Non-pigmented ciliary epithelial cell (primary cell): ENCODE measurements at places on chromosomes 12 and 14.
A peak's percentile ranks its signal among the peaks of the same experiment; 100 is the strongest.

GRCh38 chr14:51500776-51501175 is 150.9 kb upstream of the FRMD6 start:
- DNase-seq, result no peak

DNA sequence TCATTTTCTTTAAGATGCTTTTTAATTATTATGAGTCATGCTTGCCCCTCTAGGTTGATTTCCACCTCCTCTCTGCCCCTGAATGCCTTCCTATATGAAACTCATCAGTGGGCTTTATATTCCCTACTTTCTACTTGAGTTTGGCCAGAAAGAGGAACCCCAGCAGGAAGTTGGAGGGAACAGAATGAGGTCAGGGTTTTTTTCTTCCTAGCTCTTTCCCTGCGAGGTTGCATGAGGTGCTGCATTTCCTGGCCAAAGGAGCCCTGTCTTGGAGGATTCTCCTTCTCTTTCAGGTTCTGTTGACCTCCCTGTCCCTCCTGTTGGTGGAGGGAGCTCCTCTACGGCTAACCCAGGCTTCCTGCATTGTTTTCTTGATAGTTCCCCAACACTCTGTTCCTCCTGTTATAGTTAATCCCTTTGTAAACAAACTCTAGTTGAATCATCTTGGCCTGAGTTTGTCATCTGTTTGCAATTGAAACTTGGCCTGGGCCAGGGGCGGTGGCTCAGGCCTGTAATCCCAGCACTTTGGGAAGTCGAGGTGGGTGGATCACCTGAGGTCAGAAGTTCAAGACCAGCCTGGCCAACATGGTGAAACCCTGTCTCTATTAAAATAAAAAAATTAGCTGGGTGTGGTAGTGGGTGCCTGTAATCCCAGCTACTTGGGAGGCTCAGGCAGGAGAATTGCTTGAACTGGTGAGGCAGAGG is 15.3 kb upstream of the SPIC start:
- DNase-seq, result peak; percentile 28

DNA sequence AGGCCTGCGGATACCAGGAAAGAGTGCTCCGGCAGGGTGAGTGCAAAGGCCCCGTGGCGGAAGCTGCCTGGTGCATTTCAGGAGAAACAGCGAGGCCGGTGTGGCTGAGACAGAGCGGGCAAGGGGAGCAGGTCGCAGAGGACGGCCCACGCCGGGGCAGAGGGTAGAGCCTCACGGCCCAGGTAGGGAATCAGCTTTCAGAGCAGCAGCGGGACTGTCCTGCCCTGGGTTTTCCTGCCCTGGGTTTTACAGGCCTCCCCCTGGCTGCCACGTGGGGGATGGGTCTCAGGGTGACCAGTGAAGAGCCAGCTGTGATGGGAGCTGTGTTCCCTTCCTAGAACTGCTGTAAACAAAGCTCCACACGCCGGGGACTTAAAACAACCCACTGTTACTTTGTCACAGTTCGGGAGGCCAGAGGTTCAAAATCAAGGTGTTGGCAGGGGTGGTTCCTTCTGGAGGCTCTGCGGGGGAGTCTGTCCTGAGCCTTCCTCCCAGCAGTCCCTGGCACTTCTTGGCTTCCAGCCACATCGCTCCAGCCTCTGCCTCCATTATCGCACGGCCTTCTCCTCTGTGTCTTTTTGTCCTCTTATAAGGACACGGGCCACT is 10.4 kb downstream of the NCOR2 start:
- DNase-seq, result no peak

DNA sequence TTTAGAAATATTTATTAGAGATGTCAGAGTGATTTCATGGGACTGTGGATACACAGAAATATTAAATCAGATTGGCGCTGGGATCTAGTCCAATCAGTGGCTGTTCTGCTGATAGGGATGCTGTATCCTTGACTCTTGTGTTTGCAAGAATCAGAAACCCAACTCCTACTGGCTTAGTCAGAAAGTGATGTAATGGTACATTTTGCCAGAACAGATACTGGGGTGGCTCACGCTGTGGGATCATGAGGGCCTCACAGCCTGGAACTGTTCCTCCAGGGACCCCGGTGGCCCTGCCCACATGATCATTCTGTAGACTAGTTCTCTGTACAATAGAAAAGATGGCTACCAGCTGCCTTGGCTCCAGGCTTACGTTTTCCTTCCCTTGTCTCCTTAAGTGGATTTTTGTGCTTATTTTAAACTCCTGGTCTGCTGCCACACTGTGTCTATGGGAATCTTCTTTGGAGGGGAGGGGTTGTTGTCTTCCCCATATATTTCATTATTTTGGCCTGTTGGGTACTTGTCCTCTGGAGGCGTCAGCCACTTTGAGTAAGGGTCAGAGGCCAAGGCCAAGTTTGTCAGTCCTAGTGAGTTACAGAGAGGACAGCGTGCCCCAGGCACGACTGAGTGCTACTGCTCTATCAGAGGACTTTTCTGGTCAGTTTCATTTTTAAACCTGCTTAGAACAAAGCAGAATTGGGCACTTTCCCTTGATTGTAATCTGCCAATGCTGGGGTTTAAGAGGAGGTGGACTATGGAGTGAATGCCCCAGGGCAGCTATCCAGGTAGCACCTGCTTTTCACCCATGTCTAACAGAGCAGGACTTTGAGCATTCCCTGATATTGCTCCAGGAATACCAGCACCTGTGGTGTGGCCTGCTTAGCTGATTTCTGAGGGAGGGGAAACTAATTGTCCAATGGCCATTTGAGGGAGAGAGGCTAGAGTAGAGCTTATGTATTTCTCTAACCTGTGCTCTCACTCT is 164.3 kb downstream of the SLC5A8 start:
- DNase-seq, result no peak

DNA sequence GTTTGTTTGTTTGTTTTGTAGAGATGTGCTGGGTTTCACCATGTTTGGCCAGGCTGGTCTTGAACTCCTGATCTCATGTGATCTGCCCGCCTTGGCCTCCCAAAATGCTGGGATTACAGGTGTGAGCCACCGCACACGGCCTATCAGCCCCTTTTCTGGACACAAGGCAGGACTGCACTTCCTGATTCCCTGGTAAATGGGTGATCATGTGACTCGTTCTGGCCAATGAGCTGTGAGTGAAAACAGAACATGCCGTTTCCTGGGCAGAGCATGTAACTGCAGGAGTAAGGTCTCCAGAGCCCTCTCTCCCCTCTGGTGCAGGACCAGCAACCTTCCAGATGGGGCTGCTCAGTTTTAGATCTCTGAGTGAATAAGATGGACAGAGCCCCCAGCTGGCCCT is 92.7 kb downstream of the ITPK1 start:
- no peak for DNase-seq

DNA sequence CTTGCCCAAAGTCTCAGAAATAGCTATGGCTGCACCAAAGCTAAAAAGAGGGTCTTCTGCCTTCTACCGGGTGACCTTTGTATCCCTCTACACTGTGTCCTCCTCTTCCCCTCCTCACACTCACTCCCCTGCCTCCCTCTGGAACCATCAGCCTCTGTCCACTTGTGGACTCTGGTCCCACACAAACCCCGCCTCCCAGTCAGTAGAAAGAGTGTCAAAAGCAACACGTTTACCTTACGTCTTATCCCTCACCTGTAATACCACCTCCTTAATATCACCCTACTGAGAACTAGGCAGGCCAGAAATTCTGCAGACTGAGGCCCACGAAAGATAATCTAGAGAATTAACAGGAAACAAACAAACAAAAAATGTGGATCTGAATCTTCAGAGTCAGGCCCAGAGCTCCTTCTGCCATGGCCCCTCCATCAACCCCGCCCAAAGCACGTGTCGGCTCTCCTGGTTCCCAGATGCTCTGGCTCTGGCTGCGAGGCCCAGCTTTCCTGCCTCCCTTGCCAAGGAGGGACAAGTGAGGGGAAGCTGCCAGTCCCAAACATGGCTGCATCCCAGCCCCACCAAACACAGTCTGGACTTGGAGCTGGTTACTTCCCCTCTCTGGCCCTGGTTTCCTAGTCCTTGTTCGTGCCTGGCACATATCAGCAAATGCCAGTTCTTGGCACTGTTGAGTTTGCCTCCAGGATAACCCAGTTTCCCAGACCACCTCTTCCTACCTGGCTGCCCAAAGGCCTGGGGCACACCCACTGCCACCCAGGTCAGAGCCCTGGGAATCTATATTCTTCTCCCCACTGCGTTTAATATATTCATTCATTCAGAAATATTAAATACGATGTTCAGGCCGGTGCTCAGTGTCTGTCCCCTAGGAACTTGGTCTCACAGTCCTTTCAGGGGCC is 2.7 kb downstream of the ACTN1 start:
- no peak for DNase-seq

- no peak for DNase-seq
These were observed at the start of gene CRIP2 for GRCh38 chr14:105474483-105475268. Gene CRIP2, plus strand, starts transcription at chr14:105474821. Its CDS starts 42 bp downstream, at chr14:105474863.

DNA sequence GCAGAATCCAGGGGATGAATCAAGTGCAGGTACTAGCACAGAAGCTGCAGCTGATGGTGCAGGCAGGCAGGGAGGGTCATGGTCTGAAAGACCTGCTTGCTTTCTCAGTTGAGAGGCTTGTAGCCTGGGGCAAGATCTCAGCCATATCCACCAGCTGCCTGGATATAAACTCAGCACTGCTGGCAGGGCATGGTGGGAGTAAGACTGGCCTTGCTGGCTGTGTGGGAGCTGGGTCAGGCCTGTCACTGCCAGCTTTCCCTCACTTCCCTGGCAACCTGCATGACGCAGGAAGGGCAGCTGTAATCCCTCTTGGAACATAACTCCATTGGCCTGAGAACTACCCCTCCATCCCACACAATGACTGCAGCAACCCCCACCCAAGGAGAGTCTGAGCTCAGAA is 230.1 kb downstream of the ANO6 start:
- DNase-seq, result no peak

GRCh38 chr12:25317553-25317952 is 66.8 kb upstream of the KRAS start:
- DNase-seq, result no peak

- DNase-seq, result no peak
These were observed 42.2 kb downstream of the COX16 start for GRCh38 chr14:70317091-70317968.

GRCh38 chr12:49028666-49029275 is 10.2 kb upstream of the PRKAG1 start:
- DNase-seq, result no peak

GRCh38 chr12:69851976-69852375 is 26.9 kb downstream of the MYRFL start:
- no peak for DNase-seq

GRCh38 chr14:94119071-94119470 is 8.5 kb downstream of the IFI27 start:
- DNase-seq, result no peak

- DNase-seq, result no peak
These were observed 153.1 kb upstream of the FRMD6 start for GRCh38 chr14:51498411-51499227.

DNA sequence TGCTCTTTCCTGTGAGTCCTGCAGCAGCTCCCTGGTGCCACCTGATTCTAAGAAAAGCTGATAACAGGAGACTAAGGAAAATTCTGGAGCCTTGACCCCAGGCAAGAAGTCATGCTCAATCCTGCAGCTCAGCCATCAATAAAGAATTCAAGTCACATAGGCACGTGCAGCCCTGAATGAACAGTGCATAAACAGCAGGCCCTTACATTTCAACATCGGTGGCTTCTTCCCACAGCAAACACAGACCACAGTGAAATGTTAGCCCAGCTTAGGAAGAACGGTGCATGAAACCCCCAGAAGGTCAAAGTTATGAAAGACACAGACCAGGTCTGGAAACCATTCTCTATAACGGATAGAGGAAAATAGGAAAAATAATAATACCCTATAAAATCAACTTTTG is 10.5 kb downstream of the CINP start:
- DNase-seq, result no peak

DNA sequence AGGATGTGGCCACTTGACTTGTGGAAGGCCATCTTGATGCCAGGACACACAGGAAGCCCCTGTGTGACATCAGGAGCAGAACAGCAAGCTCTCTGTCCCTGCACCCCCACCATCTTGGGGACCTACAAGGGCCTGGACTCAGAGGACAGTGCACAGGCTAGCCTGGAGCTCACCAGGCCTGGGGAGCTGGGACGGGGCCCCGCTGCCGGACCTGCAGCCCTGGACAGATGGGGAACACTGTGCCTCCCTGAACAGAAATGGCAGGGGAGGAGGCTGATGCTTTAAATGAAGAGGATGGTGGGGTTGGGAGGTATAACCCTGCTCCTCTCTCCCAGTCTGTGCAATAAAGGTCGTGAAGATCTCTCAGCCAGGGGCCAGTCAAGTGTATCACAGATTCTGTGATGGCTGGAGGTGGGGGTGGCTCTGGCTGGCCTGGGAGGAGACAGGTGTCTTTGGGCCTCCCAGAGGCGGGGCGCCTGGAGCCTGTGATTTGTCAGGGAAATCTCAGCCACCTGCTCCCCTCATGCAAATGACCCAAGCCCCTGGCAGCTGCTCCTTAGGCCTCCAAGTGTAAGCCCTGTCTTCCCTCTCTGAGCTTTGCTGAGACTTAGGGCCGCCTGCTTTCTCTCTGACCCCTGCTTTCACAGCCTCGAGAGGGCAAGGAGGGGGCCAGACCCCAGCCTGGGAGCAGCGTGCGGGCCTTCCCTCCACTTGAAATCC is 1.1 kb upstream of the GNB3 start:
- no peak for DNase-seq

DNA sequence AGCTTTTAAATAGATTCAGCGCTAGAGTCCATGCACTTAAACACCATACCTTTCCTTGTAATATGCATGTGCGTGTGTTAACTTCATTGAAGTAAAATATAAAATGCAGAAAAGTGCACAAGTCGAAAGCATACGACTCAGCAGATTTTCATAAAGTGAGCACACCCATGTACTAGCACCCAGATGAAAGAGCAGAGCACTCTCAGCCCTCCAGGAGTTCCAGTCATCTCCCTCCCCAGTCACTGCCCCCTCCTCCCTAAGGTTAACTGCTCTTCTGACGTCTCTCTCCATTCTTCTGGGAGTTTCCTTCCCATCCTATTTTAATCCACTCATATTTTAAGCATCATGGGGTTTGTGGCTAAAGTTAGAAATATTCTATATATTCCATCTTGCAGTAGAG is 20.2 kb downstream of the RDH12 start:
- DNase-seq, result no peak

GRCh38 chr14:100866666-100867630 is 36.6 kb downstream of the RTL1 start:
- no peak for DNase-seq

- no peak for DNase-seq
These were observed 29.2 kb upstream of the EPS8 start for GRCh38 chr12:15818418-15818817.

DNA sequence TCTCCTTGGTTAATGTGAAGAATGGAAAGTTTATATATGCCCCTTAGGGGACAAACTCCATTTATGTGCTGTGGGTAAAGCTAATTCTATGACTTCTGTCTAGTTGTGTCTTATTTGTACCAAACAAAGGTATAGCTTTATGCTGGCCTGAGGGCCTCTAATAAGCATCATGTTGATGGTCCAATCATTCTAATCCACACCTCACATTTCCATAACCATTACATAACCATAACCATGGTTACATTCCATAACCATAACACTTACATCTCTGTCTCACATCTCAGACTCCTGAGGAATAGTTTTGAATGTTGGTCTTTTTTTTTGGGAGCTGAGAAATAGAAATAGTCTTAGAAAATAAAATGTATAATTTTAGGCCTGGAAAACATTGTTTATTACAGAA is 1097.1 kb downstream of the FLRT2 start:
- no peak for DNase-seq
